ENCODE measurements at places on chromosomes 3 and 15.

- DNase-seq: no peak
Measured at GRCh38 chr3:13528217-13528867, 20.6 kb upstream of the FBLN2 start.

DNA sequence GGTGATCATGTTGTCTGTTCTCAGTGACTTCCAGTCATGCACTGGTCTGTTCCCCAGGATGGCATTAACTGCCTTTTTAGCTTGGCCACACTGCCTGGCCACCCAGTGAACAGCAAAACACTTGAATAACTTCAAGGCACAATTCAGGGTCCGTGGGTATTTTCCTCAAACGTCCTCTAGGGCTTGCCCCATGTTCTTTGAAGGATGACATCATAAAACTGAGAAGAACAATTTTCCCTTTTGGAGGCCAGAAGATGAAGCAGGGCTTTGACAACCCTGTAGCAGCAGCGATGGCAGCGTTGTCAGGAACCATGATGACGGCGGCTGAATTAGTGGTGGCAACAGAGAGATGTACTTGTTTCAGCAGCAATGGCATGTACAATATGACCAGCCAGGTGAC lies 465.9 kb upstream of the ONECUT1 start:
- DNase-seq: no peak

GRCh38 chr15:68204776-68205557 lies at the start of gene CALML4:
TSS of gene CALML4 (minus strand) at chr15:68205332. CDS start at chr15:68205247, 85 bp downstream.
- DNase-seq: no peak

DNA sequence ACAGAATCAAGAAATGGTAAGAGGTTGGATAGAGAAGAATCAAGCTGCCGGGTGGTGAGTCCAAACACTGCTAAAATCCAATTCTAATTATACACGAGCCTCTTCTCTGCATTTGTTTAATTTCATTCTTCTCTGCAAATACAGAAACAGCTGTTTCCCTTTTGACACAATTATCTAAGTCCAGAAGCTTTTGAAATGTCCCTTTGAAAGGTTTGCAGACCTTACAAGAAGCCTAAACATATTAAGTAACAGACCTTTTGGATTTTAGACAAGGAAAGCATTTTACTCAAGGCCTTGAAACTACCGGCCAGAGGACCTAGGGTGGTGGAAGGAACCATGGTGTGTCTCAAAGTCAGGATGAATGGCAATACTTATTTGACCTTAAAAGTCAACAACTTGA lies 403.8 kb upstream of the ADAMTS9 start:
- DNase-seq: no peak

DNA sequence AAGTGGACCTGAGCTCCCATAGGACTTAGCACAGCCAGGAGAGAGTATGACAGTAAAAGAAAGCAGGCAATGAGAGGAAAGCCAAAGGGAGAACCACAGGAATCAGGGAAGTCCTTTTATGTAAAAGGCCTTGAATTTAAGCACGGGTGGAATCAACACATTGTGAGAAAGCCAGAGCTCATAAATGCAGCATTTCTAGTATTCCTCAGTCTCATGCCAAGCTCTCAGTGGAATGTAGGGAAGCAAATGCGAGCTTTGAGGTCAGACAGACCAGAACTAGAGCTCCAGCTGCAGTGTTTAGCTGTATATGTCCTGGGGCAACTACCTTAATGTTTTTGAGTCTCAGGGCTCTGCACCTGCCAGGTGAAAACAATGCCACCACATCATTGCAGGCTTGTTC lies 132.1 kb upstream of the TRIM42 start:
- no peak for DNase-seq

DNA sequence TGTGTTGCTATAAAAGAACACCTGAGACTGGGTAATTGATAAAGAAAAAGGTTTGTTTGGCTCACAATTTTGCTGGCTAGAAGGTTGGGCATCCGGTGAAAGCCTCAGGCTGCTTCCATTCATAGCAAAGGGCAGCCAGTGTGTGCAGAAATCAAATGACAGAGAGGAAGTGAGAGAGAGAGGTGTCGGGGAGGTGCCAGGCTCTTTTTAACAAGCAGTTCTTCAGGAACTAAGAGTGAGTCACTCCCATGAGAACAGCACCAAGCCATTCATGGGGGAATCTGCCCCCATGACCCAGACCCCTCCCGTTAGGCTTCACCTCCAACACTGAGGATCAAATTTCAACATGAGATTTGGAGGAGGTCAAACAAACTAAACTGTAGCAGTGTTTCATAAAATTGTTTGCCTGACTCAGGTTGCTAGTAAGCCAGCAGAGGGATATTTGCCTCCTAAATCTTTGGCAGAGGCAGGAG lies 4.5 kb upstream of the PARP15 start:
- no peak for DNase-seq

DNA sequence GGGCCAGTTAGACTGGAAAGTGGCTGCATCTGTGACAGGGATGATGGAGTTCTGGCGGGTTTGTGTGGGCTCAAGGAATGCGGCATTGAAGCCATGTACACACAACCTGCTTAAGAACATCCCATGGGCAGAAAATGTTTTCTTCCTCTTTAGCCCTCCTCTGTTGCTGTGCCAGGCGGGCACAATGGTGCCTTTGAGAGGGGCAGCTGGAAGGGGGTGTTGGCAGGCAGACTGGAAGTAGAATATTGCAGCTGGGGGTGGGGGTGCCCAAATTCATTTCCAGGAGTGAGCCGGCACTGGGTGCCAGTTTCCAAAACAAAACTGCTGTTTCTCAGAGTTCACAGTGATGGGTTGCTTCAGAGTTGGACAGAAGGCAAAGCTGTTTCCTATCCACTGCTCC lies 91.8 kb upstream of the ETV5 start:
- DNase-seq: no peak

- no peak for DNase-seq
Measured at GRCh38 chr3:173644086-173645082, 246.8 kb downstream of the NLGN1 start.
